ENCODE measurements at places on chromosomes 12 and 14.

DNA sequence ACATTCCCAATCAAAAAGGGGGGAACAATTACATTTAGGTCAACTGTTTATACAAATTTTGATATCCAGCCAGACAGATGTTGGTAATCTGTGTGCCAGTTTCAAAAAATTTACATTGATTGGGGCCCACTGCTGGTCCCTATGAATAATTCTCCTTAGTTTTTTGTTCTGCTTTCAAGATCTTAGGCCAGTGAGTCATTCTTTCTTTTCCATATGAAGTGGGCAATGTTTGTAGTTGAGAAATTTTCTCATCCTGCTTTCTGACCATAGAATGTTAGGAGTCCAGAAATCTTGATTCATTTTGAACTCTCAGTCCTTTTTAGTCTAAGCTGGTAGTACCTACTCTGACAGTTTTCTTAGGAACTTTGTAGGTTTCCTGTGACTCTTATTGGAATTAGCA, 244.3 kb downstream of the DIO2 start:
- no peak for DNase-seq

- DNase-seq = no peak
Observed at GRCh38 chr12:104478396-104479122, 21.8 kb downstream of the CHST11 start.

DNA sequence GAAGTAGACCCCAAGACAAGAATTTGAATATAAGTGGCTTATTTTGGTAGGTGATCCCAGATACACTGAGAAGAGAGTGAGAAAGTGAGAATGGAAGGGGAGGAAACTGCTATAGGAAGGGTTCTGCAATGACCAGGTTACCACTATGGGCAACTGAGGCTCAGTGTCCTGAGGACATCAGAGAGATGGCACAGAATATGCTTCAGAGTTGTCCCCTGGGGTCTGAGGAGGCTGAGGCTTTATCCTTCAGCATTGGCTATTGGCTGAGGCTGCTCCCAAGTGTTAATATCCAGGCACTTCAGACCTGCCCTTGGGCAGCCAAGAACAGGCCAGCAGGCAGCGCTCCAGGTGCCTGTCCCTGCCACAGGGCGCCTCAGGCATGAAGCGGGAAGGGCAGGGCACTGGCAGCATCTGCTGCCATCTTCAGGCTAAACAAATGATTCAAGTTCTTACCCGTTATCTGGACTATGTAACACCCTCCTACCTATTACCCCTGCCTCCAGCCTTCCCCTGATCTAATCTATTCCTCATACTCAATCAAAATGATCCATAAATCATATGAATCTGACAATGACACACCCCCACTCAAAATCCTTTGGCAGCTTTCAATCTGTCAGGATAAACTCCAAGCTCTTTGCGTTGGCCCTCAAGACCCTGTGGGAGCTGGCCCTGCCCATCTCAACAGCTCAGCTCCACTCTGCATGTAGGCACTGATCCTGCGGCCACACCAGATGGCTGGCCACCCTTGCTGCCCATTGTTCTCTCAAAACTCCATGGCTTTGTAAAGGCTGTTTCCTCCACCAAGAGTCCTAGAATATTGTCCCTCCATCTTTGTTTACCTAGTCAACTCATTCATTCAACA, 42.4 kb downstream of the CKAP4 start:
- peak; percentile 59 for DNase-seq

DNA sequence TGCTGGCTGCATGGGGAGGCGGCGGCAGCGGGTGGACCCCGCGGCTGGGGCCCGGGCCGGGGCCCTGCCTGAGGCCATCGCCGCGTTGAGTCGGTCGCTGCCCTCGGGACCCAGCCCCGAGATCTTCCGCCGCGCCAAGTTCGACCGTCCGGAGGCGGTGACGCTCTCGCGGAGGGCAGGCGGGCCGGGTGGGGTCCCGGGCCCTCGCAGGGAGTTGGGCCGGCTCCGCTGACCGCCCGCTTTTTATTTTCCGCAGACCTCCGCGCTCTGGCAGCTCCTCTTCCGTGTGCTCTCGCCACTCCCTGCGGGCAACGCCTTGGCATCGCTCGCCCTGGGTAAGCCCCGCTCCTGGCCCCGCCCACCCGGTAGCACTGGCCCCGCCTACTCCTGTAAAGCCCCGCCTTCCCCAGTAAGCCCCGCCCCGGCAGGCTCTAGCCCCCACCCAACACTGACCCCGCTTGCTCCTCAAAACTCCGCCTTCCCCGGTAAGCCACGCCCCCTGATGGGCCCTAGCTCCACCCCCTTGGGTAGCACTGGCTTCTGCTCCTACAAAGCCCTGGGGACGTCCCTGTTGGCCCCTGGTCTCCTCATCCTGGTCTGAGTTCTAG, 424 bp downstream of the TEDC1 start:
- peak; percentile 88 for DNase-seq

GRCh38 chr12:50221228-50222008, 54.2 kb upstream of the CERS5 start:
- peak; percentile 70 for DNase-seq

DNA sequence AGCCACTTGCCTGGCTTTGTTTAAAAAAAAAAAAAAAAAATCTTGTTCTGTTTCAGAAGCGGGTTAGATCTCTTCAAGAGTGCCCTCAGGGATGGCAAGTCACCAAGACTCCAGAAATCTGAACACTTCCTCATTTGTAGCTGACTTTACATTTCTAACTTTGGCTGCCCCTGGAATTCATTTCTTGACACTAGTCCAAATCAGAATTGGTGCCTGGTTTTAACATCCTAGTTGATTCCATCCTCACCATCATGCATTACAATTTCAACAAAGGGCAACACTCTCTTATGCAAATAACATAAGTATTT, 295.5 kb downstream of the RMST start:
- no peak for DNase-seq

DNA sequence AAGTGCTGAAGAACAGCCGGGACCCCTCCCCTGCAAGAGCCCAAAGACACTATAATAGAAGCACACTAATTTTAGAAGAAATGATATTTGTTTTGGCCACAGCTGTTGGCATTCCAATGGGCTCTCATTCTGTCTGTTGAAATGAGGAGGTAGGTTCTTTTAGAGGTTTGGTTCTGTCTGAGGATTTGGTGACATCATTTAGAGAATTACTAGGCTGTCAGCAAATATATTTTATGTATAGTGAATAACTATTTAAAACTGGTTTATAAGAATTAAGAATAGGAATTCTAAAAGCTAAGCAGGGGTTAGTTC, 200.7 kb upstream of the SLC38A2 start:
- DNase-seq = no peak

DNA sequence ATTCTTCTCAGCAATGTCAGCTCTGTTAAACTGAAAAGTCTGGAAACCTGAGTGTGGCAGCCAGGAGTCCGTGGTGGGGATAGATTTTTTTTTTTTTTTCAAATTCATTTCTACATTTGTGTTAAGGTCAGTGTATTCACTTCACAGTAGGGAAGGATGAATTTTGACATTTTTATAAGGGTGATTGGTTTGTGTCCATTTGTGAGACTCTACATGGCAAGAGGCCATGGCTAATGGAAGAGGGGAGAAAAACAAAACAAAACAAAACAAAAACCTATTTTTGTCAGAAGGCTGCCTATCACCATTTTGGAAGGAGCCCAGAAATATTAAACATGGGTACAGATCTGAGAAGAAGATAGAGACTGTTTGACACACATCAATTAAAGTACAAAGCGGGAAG, 176.1 kb downstream of the RMST start:
- no peak for DNase-seq

DNA sequence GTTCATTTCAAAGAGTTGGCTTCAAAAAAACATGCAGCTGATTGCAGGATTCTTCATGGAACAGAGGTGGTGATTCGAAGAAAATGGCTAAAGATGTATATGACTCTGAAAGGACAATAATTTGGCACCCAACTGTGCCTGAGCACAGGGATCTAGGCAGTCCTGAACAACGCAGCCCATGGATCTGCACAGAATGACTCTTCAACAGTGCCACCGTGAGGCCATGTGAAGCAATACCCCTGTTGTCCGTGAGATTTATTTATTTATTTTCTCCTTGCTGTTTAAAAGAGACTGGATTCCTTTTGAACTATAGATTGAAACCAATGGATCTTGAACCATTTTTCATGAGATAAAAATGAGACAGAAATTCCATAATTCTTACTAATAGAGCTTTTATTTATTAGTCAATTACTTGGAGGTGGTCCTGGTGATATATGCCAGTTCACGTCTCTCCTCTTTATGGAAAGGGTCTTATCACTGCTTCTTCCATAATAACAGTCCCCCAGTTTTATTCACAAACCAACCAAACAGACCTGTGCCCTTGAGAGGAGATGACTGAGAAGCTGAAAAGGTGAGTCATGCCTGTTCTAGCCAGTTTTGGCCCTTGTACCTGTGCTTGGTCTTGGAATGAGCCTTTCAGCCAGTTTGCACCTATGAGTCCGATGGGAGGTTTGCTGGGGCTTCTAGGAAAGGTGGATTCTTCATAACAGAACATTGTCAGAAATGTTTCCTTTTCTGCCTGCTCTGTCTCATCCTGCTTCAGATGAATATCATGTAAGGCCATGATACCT, 1598.3 kb downstream of the AACS start:
- DNase-seq = peak; percentile 19

DNA sequence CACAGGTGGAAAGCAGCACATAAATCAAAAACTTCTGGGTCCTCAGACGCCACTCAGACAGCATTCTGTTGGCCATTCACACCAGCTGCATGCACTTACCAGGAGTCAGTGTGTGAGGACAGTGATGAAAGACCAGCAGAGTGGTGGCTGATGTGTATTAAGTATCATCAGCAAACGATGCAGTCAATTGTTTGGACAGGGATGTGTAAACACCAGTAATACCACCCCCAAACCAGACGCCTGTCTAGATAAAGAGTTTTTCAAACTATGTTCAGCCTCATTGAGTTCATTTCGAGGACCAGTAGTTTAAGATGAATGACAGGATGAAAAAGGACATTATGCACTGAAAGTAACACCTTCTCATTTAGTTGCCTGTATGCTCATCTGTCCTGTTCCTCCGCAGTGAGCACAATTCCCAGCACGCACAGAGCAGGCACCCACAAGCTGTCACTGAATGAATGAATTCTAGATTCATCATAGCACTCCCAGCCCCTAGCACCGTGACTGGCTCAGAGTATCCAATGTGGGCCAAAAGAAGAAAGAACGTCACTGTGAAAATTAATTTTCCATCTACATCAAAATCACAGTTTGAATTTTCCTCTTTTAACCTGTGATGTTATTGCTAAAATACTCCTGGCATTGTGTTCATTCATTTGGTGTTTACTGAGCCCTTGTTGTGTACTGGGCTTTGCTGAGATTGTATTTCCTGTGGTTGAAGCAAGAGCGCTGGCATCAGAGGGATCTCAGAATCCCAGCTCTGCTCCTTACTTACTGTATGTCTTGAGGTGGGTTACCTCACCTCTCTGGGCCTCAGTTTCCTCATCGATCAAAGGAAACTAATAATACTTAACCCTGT, 124.8 kb upstream of the NOS1 start:
- DNase-seq = peak; percentile 38

DNA sequence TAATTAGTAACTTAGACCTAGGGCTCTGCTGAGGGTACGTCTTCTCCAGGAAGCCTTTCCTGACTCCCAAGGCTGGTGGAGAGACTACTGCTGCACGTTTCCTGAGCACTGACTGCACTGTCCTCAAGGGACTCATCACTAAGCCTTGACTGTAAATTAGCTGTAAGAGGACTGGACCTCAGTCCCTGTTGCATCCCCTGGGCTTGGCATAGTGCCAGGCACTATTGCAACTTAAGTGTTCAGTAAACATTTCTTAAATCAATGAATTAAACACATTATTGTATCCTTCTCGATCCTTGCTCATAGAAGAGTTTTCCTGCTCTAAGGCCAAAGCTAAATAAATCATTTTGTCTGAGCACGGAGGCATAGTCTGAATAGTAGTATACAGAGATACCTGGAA, 31.9 kb upstream of the IFNG-AS1 start:
- no peak for DNase-seq

GRCh38 chr12:12156828-12157227, 86.1 kb downstream of the BCL2L14 start:
- DNase-seq = no peak

- DNase-seq = peak; percentile 27
Observed at GRCh38 chr14:21026988-21027315, 2.1 kb upstream of the NDRG2 start.

GRCh38 chr14:29820785-29821184, 106.9 kb downstream of the PRKD1 start:
- DNase-seq = no peak

- no peak for DNase-seq
Observed at GRCh38 chr14:22558221-22558913, 30.7 kb downstream of the DAD1 start.

GRCh38 chr12:121095544-121096198, 37.0 kb upstream of the P2RX7 start:
- DNase-seq = peak; percentile 79
